Stimulated activated CD4-positive, alpha-beta T cell treated with anti-CD3 and anti-CD28 coated beads, TNF-alpha, amount 100 ng/mL, for 24 hours (primary cell): ENCODE measurements at places on chromosomes 1 and 21.

- peak; percentile 25 for DNase-seq
Measured at GRCh38 chr1:39230261-39231190, 26.0 kb downstream of the MACF1 start.

DNA sequence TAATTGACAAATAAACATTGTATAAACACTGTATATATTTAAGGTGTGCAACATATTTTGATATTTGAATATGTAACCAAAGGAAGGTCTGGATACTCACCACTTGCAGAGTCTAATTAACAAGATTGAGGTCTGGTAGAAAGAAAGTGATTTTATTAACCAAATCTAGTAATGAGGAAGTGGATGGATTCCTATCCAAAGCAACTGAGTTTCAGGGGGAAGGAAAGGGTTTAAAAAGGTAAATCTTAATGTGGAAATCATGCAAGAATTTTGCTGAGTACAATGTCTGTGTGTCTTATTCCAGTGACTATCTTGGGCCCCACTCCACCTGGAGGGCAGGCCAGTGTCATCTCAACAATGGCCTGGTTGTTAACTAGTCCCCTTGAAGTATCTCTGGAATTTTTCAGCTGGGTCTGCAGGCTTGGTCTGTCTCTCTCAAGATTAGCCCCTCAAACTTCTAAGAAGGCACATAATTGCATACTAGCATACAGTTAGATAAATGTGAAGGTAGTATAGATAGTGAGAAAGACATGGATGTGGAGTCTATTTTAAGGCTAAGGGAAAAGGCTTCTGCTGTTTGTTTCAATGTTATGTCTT lies 262.7 kb upstream of the RGS18 start:
- DNase-seq, result no peak

DNA sequence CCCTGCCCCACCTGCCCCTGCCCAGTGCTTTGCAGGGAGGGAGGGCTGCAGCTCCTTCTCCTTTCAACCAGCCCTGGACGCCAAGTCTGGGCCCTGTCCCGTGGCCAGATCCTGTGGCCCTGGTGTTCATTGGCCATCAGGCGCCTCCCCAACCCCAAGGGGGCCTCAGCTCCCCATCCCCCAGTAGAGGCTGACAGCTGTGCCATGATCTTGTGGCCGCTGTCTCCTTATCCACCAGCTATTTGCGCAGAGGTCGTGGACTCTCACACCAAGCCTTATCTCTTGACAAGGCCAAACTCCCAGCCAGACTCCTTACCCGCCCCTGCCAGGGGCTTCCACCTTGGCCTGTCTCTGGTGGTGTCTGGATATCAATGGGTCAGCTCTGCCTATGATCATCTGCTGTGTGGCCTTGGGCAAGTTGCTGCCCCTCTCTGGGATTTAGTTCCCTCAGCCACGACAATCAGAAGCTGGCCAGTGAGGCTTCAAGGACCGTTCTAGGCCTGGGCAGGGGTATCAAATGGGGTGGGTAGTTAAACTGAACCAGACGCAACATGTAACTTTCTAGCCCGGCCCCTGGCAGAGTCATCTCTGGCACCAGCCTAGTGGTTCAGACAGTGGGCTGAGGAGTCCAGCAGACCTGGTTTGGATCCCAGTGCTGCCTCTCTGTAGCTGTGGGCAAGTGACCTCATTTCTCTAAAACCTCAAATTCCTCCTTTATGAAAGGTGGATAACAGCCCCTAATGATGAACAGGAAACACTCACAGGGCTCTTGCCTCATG lies 3.3 kb upstream of the COL8A2 start:
- DNase-seq, result no peak

DNA sequence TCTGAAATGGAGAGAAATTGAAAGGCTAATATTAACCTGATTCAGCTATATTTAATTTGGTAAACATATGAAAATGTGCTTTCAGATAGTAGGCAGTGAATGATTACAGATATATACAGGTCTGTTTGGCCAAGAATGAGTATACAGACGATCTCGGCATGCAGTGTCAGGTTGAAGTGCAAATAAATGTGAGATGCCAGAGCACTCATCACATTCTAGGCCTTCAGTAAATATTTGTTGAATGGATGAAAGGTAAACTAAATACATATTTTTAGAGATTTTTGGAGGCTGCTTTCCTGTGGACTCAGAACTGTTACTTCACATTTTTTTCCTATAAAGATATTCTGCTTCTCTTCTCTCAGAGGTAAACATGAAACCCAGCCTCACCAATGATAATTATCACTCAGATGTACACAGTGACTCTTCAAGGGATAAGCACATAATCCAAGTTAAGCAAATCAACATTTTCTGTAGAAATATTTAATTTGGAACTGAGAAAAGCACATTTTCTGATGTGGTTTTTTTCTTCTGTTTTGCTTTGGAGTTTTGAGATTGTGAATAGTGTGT lies 702.9 kb downstream of the BRINP3 start:
- no peak for DNase-seq

- no peak for DNase-seq
Measured at GRCh38 chr1:153928245-153928644, 5.5 kb upstream of the GATAD2B start.

- DNase-seq, result no peak
Measured at GRCh38 chr1:42848823-42849537, 2.6 kb downstream of the ZNF691 start.

DNA sequence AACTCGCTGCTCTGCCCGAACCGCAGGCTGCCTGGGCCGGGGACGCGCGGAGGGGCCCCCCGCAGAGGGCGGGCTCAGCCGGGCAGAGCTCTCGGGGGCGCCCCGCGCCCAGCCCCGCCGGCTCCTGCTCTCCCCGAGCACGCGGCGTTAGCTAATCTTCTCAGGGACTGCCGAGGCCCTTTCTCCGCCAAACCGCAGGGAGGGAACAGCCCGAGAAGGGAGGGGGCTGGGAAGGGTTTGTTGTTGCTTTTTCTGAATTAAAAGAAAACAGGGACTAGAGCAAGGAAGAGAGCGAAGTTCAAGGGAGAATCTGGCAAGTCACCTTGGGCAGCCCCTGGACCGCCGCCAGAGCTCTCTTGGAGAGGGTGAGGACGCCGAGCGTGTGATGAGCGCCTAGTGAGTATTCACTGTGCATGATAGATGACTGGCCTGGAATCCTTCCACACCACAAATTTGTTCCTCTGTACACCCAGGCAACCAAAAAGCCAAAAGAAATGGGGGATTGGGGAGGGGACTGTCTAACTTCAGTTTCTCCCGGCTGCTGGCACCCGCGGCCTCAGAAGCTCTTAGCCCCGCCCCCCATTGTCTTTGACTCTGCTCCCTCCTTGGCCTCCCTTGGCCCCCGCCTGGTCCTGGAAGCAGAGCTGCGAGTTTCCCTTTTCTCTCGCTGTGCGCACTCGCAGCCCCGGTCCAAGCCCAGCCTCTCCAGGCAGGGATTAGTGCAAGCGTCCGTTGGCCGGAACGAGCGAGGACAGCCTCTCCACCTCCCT lies 19.7 kb upstream of the LMX1A start:
- DNase-seq, result peak; percentile 19

DNA sequence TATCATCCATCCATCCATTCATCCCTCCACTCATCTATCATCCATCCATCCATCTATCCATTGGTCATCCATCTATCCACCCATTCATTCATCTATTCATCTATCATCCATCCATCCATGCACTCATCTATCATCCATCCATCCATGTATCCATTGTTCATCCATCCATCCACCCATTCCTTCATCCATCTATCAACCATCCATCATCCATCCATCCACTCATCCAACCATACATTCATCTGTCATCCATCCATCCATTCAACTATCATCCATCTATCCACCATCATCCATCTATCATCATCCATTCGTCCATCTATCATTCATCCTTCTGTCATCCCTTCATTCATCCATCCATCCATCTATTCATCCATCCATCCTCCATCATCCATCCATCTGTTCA lies 61.1 kb downstream of the UMODL1 start:
- DNase-seq, result no peak

DNA sequence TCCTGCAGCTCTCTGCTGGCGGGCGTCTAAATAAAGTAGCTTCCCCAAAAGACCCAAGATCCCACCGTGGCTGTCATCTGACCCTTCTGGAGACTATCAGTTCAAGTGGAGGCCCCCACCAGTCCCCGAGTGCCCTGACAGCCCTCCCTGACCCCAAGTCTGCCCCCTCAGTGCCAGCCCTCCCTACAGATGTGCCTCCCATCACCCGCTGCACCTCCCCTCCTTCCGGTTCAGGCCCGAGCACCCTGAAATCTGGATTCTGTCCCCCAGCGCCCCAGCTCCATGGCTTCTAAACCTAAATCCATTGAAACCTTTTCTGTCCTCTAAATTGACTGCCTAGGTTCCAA lies 595 bp downstream of the IL10RB start:
- DNase-seq, result no peak

- DNase-seq, result no peak
Measured at GRCh38 chr1:7109901-7110300, 324.6 kb downstream of the CAMTA1 start.

DNA sequence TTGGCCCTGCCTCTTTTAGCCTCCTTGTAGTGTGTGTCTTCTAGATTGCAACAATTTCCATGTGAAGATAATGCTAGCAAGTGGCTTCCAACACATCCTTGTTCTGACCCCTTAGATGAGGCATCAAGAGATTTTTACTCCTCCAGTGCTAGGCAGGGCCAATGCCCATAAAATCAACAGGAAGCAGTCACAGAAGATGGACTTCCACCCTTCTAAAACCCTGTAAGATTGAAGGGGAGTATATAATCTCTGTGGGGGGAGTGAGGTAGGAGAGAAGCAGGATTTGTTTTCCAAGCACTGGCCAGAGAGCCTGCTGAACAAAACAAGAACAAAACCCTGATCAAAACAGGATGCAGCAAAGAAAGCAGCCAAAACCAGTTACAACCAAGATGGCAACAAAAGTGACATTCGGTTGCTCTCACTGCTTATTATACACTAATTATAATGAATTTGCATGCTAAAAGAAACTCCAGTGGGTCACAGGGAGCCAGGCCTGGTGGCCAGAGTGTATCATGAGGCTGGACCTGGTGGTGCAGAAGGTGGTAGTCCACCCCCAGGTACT lies 12.1 kb downstream of the GON4L start:
- DNase-seq, result no peak

GRCh38 chr1:203100516-203100869 lies 14.7 kb upstream of the MYOG start:
- DNase-seq, result no peak

DNA sequence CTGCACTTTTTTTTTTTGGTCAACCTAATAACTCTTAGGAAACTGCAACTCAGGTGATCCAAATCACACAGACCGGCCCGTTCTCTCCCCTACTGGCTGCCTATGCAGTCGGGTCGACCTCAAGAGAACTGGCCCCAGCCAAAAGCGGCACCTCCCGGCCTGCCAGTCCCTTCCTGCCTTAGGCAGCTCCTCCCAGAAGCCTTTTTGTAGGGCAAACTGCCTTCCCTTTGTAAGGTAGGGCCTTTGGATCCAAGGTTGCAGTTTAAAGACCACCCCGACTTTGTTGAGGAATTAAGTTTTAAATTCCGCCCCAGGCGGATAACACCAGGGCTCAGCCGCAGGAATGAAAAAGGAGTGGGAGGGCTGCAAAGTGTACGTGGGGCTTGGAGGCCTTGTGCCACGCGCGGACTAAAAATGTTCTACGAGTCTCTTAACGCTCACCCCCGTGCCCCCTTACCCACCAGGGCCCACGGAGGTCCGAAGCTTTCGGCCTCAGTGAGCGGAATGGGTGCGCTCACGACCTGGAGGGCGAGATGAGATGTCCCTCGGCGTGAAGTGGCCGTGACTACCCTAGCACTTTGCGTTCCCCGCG lies 642 bp upstream of the ST3GAL3 start:
- DNase-seq, result peak; percentile 22

DNA sequence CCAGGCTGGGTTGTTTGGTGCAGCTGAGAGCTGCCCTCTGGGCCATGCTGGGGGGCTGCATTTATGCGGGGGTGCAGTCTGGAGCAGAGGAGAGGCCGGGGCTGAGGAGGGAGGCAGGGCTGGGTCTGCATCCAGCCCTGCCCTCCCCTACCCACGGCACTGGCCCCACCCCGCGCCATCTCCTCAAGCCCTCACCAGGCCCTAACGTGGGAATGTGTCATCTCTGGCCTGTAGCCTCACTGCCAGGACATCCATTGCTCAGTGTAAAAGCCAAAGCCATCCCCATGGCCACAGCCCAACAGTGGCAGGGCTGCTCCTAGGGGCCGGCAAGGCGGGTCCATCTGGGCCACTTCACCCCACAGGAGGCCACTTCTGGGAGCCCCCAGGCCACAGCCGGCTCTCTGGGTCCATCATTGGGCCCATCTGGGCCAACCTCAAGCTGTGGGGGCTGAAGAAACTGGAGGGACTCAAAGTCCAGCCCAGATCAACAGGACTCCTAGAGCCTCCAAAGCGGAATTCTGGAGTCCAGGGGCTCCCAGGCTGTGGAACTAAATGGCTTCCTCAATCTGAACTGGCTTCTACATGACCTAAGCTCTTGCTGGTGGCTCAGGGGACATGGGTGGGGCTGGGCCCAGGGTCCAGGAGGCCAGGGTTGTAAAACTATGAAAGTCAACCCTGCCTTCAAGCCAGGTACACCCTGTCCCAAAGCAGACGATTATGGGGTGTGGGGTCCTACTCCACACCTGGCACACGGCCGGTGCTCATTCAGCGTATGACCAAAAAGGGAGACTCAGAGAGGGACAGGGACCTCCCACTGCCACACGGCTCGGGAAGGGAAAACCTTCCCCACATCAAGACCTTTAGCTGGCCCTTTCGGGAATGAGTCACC lies 32.6 kb downstream of the RUNX3 start:
- no peak for DNase-seq

DNA sequence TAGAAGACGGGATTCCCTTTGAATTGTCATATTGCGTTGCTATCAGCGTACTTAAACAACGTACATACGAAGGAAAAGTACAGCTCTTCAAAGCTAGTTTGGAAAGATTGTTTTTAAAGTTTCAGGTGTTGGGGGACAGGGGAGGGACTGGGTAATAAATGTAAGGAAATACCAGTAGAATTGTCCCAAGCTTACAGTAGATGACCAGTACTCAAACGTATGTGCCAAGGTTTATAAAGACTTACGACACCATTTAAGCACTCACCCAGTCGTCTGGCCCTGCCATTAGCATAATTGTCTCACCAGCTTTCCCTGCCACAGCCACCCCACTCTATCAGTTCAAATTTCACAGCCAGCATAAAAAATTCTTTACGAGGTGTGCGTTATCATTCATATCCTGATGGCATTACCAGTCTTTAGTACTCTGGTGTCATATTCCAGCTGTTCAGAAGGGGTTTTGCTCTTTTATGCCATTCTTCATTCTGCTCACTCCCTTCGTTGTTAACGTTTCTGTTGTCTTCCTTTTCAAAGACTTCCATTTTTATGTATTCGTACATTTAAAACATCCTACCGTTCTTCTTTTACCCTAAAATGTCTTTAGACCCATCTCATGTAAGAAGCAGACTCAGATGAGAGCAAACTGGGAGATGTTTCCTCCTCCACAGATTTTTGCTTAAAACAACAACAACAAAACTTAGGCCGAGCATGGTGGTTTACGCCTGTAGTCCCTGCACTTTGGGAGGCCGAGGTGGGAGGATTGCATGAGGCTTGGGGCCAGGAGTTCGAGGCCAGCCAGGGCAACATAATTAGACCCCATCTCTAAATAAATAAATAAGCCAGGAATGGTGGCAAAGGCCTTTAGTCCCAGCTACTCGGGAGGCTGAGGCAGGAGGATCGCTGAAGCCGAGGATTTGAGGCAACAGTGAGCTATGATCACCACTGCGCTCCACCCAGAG lies 1.0 kb upstream of the HP1BP3 start:
- no peak for DNase-seq

- no peak for DNase-seq
Measured at GRCh38 chr1:119714583-119714982, 2.8 kb downstream of the PHGDH start.

GRCh38 chr1:227959325-227959860 lies 11.7 kb upstream of the WNT9A start:
- no peak for DNase-seq
